ENCODE measurements at places on chromosomes 11 and 22. TPM values are rescaled to one million over a fixed set of nuclear protein-coding genes. Genes with fewer than 3 reads are reported as not detected.

Gene FBLN1
- 19.6 TPM for total RNA-seq

GRCh38 chr11:88521399-88521798 is 183.9 kb upstream of the CTSC start:
- no peak for DNase-seq

GRCh38 chr11:34188181-34188580 is 82.8 kb downstream of the NAT10 start:
- no peak for DNase-seq

GRCh38 chr11:79262221-79262620 is 178.6 kb downstream of the TENM4 start:
- no peak for DNase-seq

GRCh38 chr11:1353383-1354124 is 36.2 kb upstream of the BRSK2 start:
- DNase-seq: no peak

DNA sequence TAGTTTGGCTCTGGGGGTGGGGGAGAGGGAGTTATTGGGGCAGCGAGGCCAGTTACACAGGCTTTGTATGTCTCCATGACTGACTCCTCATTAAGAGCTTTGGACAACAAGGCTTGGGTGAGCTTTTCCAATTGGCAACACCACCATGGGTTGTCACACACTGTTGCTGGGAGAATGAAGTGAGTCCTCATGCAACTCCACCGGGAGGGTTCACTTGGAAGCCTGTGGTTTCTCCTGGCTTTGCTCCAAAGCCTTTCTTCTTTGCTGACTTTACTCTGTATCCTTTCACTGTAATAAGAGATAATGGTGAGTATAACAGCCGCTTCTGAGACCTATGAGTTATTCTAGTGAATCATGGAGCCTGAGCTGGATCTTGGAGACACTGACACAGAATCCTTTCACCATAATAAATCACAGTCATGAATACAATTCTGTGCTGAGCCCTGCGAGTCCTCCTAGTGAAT is 24.9 kb downstream of the EIF3F start:
- no peak for DNase-seq

All from SJCRH30 (cell line).